CD14-positive monocyte (primary cell): ENCODE measurements at places on chromosomes 7 and 10. TPM values are rescaled to one million over a fixed set of nuclear protein-coding genes. Genes with fewer than 3 reads are reported as not detected.

DNA sequence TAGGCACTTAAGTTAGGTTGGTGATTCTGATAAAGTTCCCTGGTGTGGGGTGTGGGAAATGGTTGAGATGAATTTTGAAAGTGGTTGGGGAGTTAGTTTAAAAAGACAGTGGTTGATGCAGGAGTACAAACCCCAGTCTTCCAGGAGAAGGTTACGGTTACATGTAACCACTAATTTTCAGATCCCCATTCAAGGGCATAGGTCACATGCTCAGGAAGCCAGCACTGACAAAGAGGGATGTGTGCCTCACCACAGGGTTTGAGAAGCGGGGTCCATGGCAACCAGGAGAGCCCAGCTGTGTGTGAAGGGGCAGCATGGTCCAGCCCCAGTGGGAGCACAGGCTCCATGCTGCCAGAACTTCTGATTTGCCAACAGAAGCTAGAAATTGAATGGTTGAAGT lies 144.2 kb downstream of the MDFIC start:
- H3K4me1 ChIP-seq, result peaks cover 19% of the 10 kb centered on the region
- H3K4me3 ChIP-seq, result no peak overlapping the region
- H3K27ac ChIP-seq, result no peak overlapping the region

GRCh38 chr10:129912166-129912917 lies 51.7 kb downstream of the EBF3 start:
- no peak for DNase-seq
- H3K4me3 ChIP-seq, result no peak overlapping the region
- no peaks in the 10 kb centered on the region for H3K4me1 ChIP-seq
- H3K27ac ChIP-seq, result no peak overlapping the region

DNA sequence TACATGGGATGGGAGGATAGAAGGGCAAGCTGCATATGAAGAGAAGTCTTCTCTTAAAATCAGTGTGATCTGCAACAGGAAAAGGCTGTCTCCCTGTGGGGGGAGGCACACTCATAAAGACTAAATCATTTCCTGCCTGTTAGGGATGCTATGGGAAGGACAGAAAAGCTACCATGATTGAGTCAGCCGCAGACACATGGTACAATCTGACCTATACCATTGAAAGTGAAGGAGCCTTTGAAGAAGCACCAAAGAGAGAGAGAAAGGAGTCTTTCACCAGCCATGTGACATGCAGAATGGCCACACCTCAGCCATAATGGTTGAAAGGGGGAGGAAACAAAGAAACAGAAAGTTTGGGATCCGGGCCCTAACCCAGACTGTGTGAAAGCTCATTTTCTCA lies 29.1 kb downstream of the NUDCD3 start:
- H3K4me3 ChIP-seq, result no peak overlapping the region
- no peaks in the 10 kb centered on the region for H3K27me3 ChIP-seq
- no peaks in the 10 kb centered on the region for H3K4me1 ChIP-seq
- H3K36me3 ChIP-seq, result peaks cover 52% of the 10 kb centered on the region
- DNase-seq, result no peak

SFTPA1 gene
- polyA plus RNA-seq, result not detected

DNA sequence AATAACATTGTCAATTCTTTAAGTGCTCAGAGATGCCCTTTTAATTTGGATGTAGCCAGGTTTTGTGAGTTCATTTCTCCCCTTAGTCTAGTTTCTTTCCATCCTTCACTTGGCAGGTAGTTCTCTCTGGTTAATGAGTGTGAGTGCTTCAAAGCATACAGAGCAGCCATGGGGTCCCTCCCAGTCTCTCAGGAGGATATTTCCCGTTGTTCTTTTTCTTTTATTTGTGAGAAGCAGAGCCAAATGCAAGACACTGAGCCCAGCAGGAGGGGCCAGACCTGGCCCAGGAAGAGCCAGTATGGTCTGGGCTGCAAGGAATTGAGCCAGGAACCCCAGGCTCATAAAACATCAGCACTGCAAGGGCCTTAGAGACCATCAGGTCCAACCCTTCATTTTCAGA lies 52.4 kb downstream of the PLCE1 start:
- no peaks in the 10 kb centered on the region for H3K4me1 ChIP-seq
- H3K27ac ChIP-seq, result no peak overlapping the region
- H3K36me3 ChIP-seq, result no peaks in the 10 kb centered on the region
- H3K4me3 ChIP-seq, result no peak overlapping the region
- H3K27me3 ChIP-seq, result no peaks in the 10 kb centered on the region

- peak overlapping the region; percentile 80 for H3K27ac ChIP-seq
- peak overlapping the region; percentile 78 for H3K4me3 ChIP-seq
- peak; percentile 35 for DNase-seq
Observed at GRCh38 chr7:877312-878232, 1.2 kb downstream of the GET4 start.

MRLN gene
- not detected for polyA plus RNA-seq

DNA sequence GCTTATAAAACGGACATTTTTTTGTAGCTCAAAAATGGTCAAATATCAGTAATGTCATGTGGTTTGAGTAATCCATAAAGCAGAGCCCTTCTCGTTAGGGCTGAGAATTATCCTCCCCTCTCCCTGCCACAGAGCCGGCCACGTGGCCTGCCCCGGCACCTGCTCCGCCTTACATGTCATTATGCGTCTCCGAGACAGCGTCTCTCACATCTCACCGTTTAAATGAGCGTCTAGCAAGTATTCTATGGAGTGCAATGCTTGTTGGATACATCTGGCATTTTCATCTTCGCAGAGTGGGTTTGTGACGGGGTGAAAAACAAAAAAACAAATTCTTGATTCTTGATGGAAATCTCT lies 86.1 kb downstream of the CUX1 start:
- no peak for DNase-seq
- H3K4me3 ChIP-seq, result no peak overlapping the region

POLD2 gene
- 25.7 TPM for polyA plus RNA-seq

SUN3 gene
- not detected for polyA plus RNA-seq

SPAM1 gene
- polyA plus RNA-seq, result not detected

DNA sequence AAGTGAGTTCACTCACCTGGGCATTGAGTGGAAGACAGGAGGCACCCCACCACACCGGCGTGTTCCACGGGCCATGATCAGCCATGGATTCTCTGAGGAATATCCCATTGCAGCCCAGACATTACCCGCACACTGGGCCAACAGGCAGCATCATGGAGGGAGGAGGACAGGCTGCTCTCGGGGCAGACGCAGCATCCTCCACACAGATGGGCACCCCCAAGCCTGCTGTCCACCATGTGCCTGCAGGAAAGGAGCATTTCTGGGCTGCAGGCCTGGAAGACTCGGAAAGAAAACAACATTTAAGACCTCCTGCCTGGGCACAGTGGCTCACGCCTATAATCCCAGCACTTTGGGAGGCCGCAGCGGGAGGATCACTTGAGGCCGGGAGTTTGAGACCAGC lies 71.0 kb upstream of the SH2B2 start:
- peaks cover 63% of the 10 kb centered on the region for H3K36me3 ChIP-seq
- no peak overlapping the region for H3K4me3 ChIP-seq
- DNase-seq, result no peak
- H3K4me1 ChIP-seq, result no peaks in the 10 kb centered on the region
- H3K27ac ChIP-seq, result no peak overlapping the region

ASAH2B gene
- not detected for polyA plus RNA-seq

DNA sequence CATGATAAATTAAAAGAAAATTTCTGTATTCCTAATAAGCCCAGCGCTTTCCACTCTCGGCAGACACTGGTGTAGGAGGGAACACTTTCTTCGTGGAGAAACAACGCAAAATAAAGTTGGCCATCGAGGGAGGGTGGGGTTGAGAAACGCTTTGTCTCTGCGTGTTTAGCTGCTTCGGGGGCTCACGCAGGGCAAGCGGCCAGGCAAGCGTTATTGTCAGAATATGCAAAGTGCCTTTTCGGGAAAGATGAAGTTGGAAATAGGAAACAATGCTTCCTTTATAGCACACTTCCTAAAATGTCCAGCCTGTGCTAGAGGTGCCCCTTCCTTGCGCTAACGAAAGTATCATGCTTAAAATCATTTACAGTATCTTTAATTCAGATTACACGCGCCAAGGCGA lies 1.9 kb upstream of the EBF3 start:
- no peaks in the 10 kb centered on the region for H3K36me3 ChIP-seq
- H3K4me1 ChIP-seq, result no peaks in the 10 kb centered on the region
- no peak overlapping the region for H3K27ac ChIP-seq

- peaks cover 2% of the 10 kb centered on the region for H3K4me1 ChIP-seq
- peaks cover 6% of the 10 kb centered on the region for H3K27me3 ChIP-seq
- no peak for DNase-seq
- no peak overlapping the region for H3K4me3 ChIP-seq
Observed at GRCh38 chr10:124008681-124009080, 84.7 kb downstream of the CHST15 start.

PTPRN2 gene
- polyA plus RNA-seq, result 0.97 TPM

- H3K4me1 ChIP-seq, result no peaks in the 10 kb centered on the region
- H3K27me3 ChIP-seq, result no peaks in the 10 kb centered on the region
- DNase-seq, result no peak
- H3K4me3 ChIP-seq, result no peak overlapping the region
- no peaks in the 10 kb centered on the region for H3K36me3 ChIP-seq
Observed at GRCh38 chr7:9029681-9030530, 596.5 kb downstream of the NXPH1 start.

- no peak for DNase-seq
- H3K36me3 ChIP-seq, result peaks cover 81% of the 10 kb centered on the region
- no peak overlapping the region for H3K27ac ChIP-seq
- no peaks in the 10 kb centered on the region for H3K4me1 ChIP-seq
- no peaks in the 10 kb centered on the region for H3K27me3 ChIP-seq
Observed at GRCh38 chr7:1893036-1893435, 223.0 kb downstream of the ELFN1 start.

- H3K4me3 ChIP-seq, result no peak overlapping the region
- no peaks in the 10 kb centered on the region for H3K27me3 ChIP-seq
- DNase-seq, result no peak
- H3K4me1 ChIP-seq, result no peaks in the 10 kb centered on the region
- H3K27ac ChIP-seq, result no peak overlapping the region
Observed at GRCh38 chr10:82543631-82544030, 668.6 kb downstream of the NRG3 start.

DNA sequence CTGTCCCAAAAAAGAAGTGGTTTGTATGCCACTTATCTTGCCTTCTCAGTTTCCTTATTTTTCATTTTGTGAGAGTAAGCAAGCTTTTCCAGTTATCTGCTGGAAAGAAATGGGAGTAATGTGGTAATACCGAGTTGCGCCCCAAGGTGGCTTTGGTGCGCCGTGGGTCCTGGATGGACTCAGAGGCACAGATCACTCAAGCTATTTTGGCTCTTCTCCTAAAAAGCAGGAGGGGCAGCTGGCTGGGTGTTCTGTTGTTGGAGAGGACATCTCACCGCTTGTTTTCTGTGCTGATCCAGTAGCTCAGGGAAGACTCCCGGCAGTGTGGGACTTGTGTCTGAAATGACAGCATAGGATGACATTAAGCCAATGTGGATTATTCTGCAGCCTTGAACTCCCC lies 16.4 kb downstream of the PRKRIP1 start:
- no peaks in the 10 kb centered on the region for H3K4me1 ChIP-seq
- no peak overlapping the region for H3K4me3 ChIP-seq
- no peak overlapping the region for H3K27ac ChIP-seq

CYP26C1 gene
- not detected for polyA plus RNA-seq

DNA sequence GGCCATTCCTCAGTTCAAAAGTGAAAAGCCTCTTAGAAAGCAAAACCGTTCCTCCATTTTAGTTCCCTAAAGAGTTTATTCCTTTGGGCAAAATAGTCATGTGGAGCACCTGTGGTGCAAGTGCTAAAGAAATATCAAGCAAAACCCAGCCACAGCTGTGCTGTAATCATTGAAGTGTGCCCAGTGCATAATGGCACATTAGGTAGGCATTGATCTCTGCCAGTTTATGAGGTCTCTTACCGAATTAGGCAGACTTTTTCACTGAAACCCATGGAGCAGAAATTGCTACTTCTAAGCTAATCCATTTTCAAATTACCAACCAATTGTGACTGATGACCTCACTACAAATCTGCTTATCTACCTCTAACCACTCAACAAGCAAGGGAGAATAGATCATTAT lies 97.2 kb upstream of the SEMA3A start:
- H3K4me3 ChIP-seq, result no peak overlapping the region
- no peaks in the 10 kb centered on the region for H3K36me3 ChIP-seq
- no peak for DNase-seq
- no peak overlapping the region for H3K27ac ChIP-seq
- H3K4me1 ChIP-seq, result no peaks in the 10 kb centered on the region
- no peaks in the 10 kb centered on the region for H3K27me3 ChIP-seq

- no peak overlapping the region for H3K27ac ChIP-seq
- H3K4me3 ChIP-seq, result no peak overlapping the region
- H3K4me1 ChIP-seq, result no peaks in the 10 kb centered on the region
Observed at GRCh38 chr10:111578076-111578475, 501.2 kb downstream of the ADRA2A start.

GRCh38 chr7:41492603-41493002 lies 210.3 kb downstream of the INHBA start:
- no peak for DNase-seq
- H3K27me3 ChIP-seq, result no peaks in the 10 kb centered on the region
- H3K4me1 ChIP-seq, result no peaks in the 10 kb centered on the region
- no peak overlapping the region for H3K27ac ChIP-seq
- no peak overlapping the region for H3K4me3 ChIP-seq

OR2F1 gene
- not detected for polyA plus RNA-seq

- H3K4me3 ChIP-seq, result no peak overlapping the region
- no peak for DNase-seq
- H3K27me3 ChIP-seq, result no peaks in the 10 kb centered on the region
- no peaks in the 10 kb centered on the region for H3K4me1 ChIP-seq
- no peaks in the 10 kb centered on the region for H3K36me3 ChIP-seq
Observed at GRCh38 chr7:19024261-19024660, 93.2 kb downstream of the TWIST1 start.

CDK14 gene
- polyA plus RNA-seq, result 0.51 and 1.7 TPM in 2 replicates

KLLN gene
- 0.09 and 0.11 TPM in 2 replicates for polyA plus RNA-seq

DNA sequence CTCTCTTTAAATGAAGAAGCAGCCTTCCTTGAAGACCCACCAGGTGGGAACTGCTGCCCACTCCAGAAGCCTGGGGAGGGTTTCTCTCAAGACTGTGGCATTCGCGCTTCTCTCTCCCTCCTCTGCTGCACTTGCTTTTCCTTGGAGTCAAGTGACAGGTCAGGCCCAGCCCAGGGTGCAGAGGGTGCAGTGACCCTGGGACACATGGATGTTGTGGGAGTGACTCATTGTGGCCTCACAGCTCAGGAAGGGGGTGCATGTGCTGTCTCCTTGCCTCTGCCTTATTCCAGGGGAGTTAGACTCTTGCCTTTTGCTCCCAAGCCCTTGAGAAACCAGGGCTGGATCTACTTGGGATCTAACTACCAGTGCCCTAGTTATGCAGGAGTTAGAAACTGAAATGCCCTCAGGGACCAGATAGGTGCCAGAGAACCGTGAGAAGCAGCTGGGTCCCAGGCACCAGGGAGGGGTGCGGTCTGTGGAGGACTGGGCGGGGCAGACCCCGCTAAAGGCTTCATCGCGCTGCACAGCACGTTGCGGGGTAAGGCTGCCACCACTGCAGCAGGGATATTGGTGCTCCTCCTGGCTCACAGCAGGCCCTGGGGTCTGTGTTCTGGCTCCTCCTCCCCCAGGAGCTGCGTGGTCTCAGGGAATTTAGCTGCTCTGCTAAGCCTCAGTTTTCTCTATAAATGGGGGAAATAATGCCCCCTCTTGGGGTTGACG lies 11.4 kb downstream of the FAM241B start:
- no peak for DNase-seq
- no peak overlapping the region for H3K4me3 ChIP-seq
- H3K36me3 ChIP-seq, result no peaks in the 10 kb centered on the region
